KG1 (cell line): ENCODE measurements at places on chromosomes 16 and 17.
A peak's percentile ranks its signal among the peaks of the same experiment; 100 is the strongest.

- DNase-seq = no peak
Measured at GRCh38 chr17:4235372-4236279, 28.2 kb downstream of the ANKFY1 start.

- no peak for DNase-seq
Measured at GRCh38 chr17:75979705-75980187, 706 bp downstream of the TEN1 start.

DNA sequence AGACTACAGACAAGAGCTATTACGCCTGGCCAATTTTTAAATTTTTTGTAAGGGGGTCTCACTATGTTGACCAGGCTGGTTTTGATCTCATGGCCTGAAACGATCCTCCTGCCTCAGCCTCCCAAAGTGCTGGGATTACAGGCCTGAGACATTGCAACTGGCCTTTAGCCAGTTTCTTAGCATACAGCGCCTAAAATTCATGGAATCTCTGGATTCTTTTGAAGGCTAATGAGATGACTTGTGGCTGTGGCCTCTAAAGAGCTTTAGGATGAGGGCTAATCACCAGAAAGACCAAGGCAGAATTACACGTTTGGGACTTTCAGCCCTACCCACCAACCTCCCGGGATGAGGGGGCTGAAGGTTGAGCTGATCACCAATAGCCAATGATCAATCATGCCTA lies 34.6 kb downstream of the AKAP10 start:
- no peak for DNase-seq

GRCh38 chr17:73878923-73879322 lies 234.7 kb upstream of the SDK2 start:
- no peak for DNase-seq

- no peak for DNase-seq
Measured at GRCh38 chr17:82170412-82170961, 42.2 kb downstream of the CCDC57 start.

DNA sequence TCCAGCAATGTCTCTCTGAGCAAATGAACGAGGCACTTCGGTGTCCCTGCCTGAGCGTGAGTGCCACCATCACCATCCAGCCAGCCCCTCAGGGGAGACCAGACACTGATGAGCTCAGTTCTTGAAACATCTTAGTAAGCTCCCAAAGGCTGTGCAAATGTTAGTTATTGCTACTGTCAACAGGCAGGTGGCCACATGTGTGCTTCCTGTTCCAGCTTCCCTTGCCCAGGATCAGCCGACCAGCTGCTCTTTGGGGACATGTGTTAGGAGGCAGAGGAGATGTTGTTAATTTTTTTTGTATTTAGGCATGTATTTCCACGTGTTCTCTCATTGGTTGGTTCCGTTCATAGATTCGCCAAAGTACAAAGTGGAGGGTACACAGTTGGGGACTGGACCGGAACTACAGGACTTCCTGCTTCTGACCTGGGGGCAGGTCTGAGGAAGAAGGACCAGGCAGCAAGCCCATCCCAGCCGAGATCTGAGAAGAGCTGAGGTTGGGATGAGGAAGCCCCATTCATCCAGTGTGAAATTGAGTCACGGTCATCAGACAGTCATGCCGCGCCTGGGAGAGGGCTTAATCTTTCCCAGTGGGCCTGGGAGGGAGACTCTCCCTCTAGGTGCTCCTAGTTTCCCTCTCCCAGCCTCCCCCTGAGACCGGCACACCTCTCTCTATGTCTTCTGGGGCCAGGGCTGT lies 3.8 kb downstream of the TTYH2 start:
- DNase-seq = no peak

DNA sequence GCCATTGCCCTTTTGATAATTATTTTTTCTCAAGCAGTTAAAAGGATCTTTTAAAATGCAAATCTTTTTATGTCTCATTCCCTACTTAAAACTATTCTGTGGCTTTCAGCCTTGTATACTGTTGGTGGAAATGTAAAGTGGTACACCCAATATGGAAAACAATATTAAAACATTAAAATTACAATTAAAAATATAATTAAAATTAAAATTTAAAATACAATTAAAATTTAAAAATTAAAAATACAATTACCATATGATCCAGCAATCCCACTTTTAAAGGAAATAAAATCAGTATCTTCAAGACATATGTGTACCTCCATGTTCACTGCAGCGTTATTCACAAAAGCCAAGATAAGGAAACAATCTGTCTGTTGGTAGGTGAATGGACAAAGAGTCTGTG lies 340.8 kb upstream of the TOM1L1 start:
- DNase-seq = no peak

GRCh38 chr17:32869345-32870026 lies 7.4 kb downstream of the MYO1D start:
- no peak for DNase-seq

GRCh38 chr16:4928227-4928626 lies 8.7 kb downstream of the PPL start:
- DNase-seq = no peak

DNA sequence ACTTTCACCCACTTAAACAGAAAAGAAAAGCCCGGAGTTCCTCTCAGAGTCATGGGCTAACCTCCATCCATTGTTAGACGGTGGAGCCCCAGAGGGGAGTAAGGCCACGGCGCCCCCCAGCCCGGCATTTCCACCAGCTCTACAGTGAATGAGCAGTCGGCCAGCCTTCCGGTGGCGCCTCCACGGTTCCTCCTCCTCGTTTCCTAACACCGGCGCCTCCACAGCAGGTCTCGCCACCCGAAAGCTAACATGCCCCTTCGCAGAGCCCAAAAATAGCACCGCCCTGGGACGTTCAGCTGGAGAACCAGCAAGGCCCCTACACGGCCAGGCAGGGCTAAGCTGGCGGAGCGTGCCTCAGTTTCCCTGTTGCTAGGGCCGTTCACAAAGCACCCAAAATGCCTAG lies 858 bp downstream of the MMD start:
- peak; percentile 14 for DNase-seq

DNA sequence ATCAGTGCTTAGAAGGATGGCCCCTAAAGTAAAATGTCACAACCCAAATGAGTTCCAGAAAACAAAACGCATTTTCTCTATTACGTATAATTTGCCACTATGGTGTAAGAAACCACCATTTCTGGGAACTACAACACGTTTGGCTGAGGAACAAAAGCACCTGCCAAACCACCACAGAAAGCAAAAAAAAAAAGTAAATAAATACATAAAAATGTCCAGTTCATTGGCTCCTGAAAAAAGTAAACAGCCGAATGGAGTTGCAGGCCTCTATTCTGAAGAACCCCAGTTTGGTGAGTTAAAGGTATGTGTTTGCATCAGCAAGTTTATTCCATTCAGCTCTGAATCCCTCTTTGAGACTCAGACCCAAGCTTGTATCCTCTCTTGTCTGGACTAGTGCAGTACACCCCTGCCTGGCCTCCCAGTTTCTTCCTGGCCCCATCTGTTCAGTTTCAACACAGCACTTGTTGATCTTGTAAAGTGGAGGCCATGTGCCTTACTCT lies 36.9 kb downstream of the ERN1 start:
- no peak for DNase-seq

DNA sequence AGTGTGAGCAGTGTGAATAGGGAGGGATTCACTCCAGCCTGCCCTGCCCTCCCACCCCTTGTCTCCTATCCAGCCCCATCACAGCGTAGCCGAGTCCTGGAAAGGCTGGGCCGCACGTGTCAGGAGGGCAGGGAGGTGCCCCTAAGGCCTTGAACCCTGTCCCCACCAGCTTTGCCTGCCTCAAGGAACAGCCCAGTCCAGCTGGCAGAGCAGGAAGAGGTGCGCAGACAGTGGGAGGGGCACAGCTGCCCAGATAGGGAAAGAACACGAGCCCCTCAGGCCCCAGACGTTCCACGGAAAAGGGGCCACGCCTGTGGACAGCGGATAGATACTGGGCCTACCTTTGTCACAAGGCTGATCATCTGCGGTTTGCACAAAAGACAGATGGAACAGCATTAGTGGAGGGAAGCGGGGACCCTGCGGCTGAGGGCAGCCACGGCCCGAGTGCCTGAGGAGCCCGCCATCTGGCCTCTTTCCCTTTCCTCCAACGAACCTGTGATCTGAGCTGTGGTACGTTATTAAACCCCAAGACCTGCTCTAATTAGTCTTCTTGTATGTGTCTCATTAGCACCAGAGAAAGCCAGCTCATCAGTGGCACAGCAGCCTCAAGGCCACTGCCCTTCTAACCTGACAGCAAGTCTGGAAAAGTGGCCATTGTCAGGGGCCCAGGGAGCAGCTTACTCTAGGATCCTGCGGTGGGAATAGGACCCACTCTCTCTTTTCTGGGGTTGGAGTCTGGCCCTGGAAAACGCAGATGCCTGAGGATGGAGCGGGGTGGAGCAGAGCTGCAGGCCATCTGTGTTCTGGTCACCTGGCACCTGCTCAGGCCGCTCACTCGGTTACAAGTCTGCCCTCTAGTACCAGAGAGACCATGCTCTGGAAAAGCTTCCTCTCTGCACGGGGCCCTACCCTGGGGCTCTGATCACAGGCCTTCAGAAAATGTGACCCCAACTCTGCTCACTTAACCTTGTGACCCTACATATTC lies 16.3 kb downstream of the MPP3 start:
- no peak for DNase-seq

GRCh38 chr16:87702325-87702811 lies 63.4 kb downstream of the KLHDC4 start:
- DNase-seq = peak; percentile 54

DNA sequence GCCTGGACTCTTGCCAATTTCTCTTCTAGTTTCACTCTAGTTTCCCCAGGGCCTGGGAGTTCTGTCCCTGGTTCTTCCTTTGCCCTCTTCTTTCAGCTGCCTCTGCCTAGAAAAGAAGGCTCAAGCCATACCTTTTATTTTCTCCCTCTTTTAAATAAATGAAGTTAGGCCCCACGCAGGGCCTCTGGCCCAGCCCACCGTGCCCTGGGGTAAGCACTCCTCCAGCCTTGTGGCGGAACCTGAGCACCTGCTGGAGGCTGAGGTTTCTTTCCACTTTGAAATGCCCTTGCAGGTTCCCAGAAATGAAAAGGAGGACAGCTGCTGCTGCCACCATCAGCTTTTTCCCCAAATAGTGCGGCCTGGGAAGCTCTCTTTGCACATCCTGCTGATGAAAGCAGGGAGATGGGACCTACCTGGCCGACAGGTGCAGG lies 139.4 kb downstream of the CCDC182 start:
- DNase-seq = no peak

GRCh38 chr16:89048090-89048725 lies 45.4 kb upstream of the ACSF3 start:
- no peak for DNase-seq

DNA sequence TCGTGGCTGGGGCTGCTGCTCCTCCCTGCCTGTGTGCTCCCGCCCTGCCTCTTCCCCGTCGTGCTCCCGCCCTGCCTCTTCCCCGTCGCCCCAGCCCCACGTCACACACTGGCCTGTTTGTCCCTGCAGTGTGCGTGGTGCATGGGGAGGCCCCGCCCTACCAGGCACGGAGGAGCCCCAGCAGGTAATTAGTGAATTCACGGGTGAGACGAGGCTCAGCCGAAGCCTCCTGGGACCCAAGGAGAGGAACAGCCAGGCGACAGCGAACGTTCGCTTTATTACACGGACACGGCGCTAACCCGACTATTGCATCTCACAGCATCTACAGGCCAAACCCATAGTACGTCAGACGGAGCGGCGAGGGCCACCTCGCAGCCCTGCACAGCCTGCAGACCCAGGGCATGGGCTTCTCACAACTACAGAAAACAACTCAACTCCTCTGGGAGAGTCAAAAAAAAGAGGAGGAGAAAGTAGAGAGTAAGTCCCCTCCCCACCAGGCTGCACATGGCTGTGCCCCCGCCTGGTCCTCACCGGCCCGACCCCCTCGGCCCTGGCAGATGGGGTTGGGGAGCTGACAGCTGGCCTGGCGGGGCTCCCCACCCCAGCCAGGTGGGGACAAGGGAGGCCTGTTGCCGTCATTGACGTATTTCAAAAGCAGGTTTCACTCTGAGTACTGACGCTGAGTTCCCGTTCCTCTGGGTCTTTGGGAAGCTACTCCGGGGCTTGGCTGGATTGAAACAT lies 4.3 kb upstream of the PABPN1L start:
- no peak for DNase-seq

- DNase-seq = no peak
Measured at GRCh38 chr17:1192911-1193699, 13.3 kb upstream of the ABR start.

DNA sequence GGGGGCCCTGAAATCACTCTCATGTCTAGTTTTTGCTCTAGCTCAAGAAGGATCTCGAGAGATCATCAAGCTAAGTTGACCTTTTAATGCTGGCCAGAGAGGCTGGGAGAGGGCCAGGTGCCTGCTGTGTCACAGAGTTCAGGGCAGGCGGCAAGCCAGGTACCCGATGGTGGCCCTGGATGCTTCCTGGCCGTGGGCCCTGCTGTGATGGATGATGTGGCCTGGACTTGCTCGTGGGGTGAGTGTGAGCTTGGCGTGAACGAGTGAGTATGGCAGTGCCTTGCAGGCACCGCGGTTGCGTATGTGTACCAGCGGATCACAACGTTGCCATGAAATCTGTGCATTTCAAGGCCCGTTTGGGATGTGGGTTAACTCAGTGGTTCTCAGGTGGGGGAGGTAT lies 7.4 kb downstream of the IRF8 start:
- DNase-seq = no peak

- DNase-seq = no peak
Measured at GRCh38 chr16:23020084-23020483, 129.2 kb downstream of the USP31 start.
